ENCODE measurements at places on chromosomes 5 and 9.

- no peak for DNase-seq
Measured at GRCh38 chr5:125713109-125713805, 710.0 kb upstream of the GRAMD2B start.

- DNase-seq, result no peak
Measured at GRCh38 chr9:127568618-127568970, 43.5 kb upstream of the STXBP1 start.

DNA sequence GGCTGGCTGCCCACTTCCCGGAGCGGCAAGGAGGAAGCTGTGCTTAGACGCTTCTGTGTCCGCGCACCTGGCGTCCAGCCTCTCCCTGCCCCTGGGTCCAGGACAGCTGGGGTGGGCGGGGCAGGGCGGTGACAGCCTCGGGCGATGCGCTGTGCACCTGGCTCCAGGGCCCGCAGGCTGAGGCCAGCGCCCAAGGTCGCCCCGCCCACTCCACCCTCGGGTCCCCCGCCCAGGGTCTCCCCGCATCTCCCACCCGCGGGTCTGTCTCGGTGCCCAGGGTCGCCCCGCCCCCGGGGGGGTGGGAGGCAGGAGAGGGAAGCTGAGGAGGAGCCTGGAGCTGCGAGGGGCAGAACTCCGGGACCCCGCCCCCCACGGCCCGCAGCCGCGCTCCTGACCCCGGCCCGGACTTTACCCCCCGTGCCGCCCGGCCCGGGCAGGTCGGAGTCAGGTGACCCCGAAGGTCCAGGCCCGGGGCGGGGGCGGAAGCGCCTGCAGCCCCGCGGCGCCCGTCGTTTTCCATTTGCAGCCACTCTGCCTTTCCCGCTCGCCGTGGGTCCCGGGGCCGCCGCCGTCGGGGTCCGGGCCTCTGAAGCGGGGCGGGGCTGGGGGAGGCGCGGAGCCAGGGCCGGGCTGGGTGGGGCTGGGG is at the start of gene ENTPD8:
TSS of gene ENTPD8 (minus strand) at position 69 of the 646 bp plus-strand sequence. CDS start 3,072 bp downstream, outside the sequence.
- peak; percentile 83 for DNase-seq

GRCh38 chr5:83470526-83471404 is 779 bp upstream of the VCAN start:
- DNase-seq, result no peak

- no peak for DNase-seq
Measured at GRCh38 chr5:127820910-127821553, 117.8 kb downstream of the CCDC192 start.

GRCh38 chr9:27787891-27788290 is 214.6 kb upstream of the C9orf72 start:
- no peak for DNase-seq
